ENCODE measurements at places on chromosomes 13 and 19.

DNA sequence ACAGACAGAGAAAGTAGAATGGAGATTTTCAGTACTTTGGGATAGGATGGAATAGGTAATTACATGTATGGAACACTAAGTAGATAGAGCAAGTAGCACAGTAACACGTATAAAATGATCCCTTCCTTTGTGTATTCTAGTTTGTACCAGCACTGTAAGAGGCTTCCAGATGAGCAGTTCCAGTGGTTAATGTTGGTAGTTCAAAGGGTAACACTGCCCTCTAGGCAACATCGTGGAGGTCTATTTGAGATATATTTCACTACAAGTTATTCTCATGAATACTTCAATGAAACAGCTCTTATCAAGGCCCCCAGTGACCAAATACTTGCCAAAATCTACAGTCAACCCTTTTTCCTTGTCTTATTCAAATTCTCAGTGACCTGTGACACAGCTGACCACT is 13.5 kb upstream of the ZNF563 start:
- no peak for DNase-seq

GRCh38 chr13:111909971-111910671 is 156.8 kb upstream of the SOX1 start:
- DNase-seq, result no peak

GRCh38 chr13:68257111-68257842 is 1027.1 kb upstream of the PCDH9 start:
- no peak for DNase-seq

GRCh38 chr13:30224732-30225131 is 82.6 kb downstream of the KATNAL1 start:
- DNase-seq, result no peak

DNA sequence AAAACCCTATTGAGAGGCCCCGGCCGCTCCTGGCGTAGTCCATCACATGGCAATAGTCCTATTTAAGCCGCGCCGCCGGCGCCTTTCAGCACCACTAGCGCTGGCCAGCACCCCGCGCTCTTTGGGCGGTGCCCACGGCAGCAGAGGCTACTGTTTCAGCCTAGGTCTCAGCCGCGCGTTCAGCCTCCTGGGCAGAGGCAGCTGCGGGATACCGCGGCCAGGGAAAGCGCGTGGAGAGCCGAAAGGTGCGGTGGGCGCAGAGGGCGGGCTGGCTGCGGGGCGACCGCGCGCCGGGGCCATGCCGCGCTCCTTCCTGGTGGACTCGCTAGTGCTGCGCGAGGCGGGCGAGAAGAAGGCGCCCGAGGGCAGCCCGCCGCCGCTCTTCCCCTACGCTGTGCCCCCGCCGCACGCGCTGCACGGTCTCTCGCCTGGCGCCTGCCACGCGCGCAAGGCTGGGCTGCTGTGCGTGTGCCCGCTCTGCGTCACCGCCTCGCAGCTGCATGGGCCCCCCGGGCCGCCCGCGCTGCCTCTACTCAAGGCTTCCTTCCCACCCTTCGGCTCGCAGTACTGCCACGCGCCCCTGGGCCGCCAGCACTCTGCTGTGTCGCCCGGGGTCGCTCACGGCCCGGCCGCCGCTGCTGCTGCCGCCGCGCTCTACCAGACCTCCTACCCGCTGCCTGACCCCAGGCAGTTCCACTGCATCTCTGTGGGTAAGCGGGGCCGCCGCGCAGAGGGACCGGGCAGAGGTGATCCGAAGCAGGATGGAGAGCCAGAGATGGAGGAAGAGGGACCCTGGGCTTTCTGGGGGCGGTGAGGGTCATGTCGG is at the start of gene GSX1:
Gene GSX1, plus strand, starts transcription at position 91 of the 826 bp plus-strand sequence. Its CDS starts 208 bp downstream, at position 299.
- no peak for DNase-seq

DNA sequence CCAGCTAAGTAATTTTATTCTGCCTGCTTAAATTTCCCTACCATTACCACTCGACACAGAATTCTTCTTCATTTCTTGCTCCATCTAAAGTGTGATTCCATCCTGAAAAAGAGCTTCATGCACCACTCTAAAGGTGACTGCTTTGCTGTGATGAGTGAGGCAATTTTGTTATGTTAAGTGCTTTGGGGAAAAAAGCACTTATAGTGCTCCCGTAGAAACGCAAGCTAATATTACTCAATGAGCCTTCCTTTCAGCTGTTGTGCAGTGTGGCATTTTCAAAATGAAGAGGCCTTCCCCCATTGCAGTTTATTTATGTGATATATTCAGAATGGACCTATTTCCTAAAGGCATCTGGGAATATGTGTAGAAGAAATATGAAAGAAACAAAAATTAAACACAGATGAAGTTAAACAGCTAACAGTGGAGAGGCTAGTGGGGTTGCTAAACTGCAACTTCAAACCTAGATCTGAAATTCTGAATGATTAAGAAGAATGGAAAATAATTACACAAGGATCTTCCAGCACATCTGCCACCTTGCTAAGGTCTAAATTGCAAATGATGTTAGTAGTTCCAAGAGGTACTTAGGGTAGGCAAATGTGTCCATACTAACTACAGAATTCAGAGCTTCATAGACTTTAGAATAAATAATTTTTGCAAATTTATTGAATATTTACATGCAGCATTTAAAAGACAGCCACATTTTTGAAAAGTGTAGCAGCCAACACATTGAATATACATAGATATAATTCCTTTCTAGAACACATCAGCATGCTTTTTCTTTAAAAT is 211.7 kb downstream of the DCT start:
- no peak for DNase-seq

- no peak for DNase-seq
Measured at GRCh38 chr19:29705706-29706105, 9.4 kb downstream of the C19orf12 start.

DNA sequence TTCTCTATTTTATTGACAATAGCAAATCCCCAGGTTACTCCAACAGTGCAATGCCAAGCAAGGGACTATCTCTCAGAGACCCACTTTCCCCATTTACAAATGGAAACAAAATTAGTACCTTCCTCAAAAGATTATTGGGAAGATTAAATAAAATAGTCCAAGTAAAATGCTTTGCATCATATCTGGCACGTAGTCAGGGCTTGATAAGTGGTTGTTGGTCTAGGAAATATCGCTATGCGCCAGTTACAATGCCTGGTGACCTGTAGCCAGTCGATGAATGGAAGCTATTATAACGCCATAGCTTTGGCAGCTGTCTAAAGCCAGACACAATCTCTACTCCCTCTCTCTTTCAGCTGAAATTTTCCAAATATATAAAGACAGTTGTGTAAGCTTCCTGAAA is 220.3 kb downstream of the RAP2A start:
- no peak for DNase-seq

DNA sequence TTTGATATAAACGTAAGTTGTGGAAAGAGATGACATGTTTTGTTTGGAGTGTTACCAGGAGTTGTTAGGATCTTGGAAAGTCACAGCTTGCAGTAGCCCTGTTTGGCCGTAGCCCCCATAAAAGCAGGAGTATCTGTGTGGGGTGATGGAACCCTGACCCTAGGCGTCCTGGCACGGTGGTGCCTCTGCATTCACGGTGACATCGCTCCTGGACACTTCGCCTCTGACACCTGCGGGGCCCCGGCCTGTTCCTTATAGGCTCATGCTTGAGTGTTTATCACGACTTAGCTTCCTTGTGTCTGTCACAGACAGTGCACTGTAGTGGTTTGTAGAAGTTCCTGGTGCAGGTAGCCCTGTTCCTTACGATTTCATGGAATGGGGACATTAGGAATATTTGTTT is 74.2 kb downstream of the ATP11A start:
- DNase-seq, result no peak
